Activated naive CD4-positive, alpha-beta T cell treated with anti-CD3 and anti-CD28 coated beads, Interleukin-2, amount 50 U/mL, for 16 hours (primary cell): ENCODE measurements at places on chromosomes 11 and 22.

DNA sequence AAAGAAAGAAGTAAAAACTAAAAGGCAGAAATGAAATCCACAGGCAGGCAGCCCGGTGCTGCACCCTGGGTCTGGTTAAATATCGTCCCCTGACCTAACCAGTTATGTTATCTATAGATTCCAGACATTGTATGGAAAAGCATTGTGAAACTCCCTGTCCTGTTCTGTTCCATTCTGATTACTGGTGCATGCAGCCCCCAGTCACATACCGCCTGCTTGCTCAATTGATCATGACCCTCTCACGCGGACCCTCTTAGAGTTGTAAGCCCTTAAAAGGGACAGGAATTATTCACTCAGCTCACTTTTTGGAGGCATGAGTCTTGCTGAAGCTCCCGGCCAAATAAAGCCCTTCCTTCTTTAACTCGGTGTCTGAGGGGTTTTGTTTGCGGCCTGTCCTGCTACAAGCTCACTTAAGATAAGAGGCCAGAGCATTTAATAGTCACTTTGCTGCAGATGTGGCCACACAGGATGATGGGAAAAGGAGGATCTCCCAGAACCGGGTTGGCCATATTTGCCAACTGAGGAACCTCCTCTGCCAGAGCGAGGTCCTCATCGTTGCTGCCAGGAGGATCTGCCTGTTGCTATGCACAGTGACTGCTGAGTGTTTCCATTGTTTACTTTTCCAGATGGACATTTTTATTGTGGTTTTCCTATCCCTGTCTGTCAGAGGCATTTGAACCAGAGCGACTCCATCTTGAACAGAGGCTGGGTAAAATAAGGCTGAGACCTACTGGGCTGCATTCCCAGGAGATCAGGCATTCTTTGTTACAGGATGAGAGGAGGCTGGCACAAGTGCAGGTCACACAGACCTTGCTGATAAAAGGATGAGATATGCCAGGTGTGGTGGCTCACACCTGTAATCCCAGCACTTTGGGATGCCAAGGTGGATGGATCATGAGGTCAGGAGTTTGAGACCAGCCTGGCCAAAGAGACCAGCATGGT, 10.2 kb downstream of the C11orf96 start:
- no peak for DNase-seq

DNA sequence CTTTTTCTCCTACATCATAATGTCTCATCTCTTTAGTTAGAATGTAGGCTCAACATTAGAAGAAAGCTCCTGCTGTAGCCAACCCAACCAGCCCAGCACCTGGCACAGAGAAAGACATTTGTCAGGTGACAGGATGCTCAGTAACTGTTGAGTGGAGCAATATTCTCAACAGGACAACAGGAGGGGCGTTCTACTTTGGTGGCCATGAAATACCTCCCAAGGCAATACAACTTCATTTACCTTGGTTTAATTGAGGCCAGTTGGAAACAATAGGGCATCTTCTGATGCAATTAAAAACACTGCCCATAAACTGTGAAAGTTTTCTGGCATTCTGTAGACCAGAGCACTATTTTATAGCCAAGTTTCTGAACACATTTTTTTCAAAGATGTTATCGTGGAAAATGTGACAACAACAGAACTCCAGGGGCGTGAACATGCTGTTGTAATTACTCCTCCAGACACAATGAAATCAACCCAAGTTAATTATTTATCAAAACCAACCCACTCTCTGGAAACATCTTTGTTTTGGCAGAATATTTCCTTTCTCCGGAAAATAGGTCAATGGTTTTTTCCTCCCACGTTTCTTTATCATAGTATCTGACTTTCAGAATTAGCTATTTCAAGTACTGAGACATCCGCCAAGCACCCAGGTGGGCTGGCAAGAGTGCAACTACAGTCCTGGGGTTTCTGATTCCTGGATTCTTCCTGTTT, 538.1 kb downstream of the SOX6 start:
- no peak for DNase-seq

DNA sequence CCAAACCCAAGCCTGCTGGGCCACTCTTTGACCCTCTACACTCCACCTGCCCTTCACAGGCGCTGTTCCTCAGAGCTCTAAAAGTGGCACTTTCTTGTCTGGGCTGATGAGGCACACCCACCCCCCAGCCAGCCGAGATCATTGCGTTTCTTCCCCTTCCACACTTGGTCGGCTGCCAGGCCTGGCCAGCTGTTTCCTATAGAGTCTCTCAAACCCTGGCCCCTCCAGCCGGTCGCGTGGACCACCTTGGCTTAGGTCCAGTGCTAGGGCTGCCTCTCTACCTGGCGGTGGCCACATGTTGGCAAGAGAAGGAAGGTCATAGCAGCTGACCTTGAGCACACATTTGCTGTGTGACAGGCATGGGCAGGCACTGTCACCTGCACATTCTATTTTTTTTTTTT, 60.6 kb downstream of the PPP6R2 start:
- DNase-seq = no peak

DNA sequence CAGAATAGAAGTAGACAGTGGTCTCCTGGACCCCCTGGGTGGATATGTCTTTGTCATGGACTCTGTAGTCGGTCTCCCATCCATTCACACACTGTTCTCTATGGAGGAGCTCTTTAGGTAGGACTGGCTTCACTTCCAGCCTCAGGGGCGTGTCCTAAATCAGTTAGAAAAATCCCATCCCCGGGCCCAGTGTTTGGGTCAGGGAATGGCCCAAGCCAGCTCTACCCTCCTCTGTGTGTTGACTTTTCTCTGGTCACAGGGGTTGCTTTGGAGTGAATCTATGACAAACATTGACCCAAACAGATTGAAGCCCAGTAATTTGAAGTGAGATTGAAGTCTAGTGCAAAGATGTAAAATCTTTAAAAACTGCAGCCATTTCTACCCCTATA, 34.0 kb downstream of the WEE1 start:
- DNase-seq = no peak

GRCh38 chr11:119509969-119510401, 87.0 kb upstream of the THY1 start:
- no peak for DNase-seq

GRCh38 chr11:119668676-119669075, 60.3 kb downstream of the NECTIN1 start:
- DNase-seq = no peak

DNA sequence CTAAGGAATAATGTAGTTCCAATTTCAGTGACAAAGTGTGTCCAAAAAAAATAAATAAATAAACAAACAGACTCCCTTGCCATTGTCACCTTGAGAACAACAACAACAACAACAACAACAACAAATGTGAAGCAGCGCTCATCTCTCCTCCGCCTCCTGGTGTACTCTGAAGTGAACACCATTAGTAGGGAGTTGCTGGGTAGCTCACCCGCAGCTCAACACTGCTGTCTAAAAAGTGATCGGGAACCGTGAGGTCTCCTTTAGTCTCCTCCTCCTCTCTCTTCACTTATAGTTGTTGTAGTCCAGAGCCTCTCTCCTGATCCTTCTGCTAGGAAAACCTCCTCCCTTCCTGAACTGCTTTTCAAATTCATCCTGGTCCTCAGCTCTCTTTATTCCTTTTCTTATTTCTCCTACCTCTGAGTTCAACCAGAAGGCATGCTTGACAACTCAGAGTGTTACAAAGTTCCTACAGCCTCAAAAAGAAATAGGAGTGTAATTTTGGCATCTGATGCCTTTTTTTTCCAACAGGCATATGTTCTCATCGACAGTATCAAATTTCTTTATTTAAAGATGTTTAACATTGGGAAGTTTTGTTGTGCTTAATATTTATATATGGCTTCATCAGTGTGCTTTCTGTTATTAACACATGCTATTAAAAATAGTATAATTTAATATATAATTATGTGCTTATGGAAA, 215.1 kb downstream of the PGR start:
- no peak for DNase-seq

- DNase-seq = no peak
These were observed 22.8 kb downstream of the LARGE1 start for GRCh38 chr22:33897448-33897835.

DNA sequence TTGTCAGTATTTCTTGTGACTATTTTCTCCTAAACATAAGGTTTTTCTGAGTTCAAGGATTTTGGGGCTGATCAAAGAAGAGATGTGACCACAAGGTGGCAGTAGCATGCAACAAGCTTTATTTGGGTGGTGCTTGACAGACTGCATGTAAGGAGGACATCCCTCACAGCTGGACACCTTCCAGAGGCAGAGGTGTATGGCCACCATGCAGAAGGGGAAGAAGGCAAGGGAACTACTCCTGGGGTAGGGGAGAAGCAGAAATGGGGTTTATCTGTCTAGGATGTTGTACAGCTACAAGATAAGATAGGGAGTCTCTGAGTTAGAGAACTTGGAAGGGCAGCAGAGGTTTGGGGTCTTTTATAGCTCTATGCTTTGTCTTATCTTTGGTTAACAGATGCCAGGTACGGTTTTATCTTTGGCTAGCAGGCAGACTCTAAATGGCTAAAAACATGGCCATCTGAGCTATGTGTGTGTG, 5.1 kb upstream of the BIRC2 start:
- DNase-seq = peak; percentile 66

DNA sequence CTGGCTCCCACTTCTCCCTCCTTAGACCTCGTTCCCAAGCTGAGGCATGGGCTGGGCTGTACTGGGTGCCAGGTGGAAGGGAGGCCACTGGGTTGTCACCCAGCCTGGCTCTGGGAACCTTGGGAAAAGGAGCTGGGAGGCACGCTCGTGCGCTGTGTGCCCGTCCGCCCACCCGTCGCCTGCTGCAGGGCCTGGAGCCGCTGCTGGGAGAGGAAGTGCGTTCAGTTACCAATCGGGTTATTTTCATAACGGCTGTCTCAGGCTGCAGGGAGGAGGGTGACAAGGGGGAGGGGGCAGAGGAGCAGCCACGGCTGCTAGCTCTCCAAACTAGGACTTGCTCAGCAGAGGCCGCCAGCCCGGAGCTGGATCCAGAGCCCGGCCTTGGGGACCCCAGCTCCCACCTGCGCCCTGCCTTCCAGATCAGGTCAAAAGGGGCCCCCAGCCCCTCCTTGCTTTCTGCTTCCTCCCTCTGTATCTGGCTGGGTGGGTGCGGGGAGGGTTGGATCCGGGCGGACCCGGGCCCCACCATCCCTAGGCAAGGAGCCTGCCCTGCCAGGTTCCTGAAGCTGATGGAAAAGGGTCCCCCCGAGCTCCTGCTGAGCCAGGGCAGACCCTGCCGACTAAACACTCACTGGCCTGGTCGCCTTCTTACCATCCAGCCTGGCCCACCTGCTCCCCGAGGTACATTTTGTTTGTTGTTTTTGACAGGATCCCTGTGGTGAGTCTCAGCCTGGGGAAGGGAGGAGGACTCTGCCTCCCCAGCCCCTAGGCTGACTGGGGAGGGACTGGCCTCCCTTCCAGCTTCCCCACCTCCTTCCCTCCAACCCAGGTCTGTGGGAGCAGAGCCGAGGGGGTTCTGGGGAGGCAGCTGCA, 14.3 kb downstream of the DGKZ start:
- DNase-seq = peak; percentile 69

GRCh38 chr11:3223932-3224381, 5.3 kb upstream of the MRGPRG start:
- no peak for DNase-seq
